ENCODE measurements at places on chromosomes 1 and 21.

- DNase-seq = peak; percentile 88
These were observed at the start of gene ODF2L for GRCh38 chr1:86395751-86396497. Gene ODF2L, minus strand, starts transcription at chr1:86396323. Its CDS starts 9,296 bp downstream, at chr1:86387027.

- no peak for DNase-seq
These were observed 2.2 kb upstream of the ZBTB7B start for GRCh38 chr1:155000411-155000725.

DNA sequence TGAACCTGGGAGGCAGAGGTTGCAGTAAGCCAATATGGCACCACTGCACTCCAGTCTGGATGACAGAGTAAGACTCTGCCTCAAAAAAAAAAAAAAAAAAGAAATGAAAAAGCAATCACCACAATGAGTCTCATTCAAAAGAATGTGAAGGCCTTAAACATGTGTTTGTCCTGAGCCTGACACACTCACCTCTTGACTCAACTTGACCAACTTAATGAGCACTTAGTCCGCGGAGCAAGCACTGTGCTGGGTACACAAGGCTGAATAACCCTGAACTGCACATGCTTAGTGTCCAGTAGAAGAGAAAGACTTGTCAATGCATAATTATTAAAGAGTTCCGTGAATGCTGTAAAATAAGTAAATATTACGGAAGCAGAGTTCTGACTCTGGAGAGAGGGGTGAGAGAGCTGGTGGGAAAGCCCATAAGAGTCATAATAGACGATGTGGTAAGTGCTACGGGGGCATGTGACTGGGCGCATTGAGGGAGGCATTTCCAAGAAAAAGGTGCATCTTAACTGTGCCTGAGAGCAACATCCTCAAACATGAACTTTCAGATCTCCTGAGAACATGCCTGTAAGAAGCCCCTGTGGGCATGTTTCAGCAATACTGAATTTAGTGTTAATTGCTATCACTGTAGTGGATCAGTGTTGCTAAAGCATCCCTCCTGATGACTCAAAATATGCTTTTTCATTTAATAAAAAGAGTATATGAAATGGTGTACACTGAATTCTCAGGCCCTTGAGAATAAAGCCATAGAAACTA lies 27.2 kb downstream of the MCOLN2 start:
- no peak for DNase-seq

GRCh38 chr1:221067721-221068120 lies 188.5 kb downstream of the HLX start:
- DNase-seq = no peak

DNA sequence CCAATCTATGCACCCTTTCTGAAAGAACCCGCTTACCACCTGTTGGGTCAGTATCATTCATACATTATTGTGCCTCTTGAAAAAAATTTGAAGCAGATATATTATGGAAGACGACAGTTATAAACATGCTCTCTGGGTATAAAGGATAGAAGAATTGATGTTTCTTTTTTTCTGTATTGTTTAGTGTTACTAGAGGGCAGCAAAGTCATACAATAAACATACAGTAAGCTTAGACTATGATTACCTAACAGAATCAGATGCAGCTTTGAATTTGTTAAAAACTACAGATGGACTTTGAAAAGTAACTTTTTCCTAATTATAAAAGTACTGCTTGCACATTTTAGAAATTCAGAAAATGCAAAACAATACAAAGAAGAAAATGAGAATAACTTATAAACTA lies 11.1 kb upstream of the PAXBP1 start:
- no peak for DNase-seq

GRCh38 chr1:159853417-159854115 lies 8.9 kb downstream of the VSIG8 start:
- DNase-seq = no peak

DNA sequence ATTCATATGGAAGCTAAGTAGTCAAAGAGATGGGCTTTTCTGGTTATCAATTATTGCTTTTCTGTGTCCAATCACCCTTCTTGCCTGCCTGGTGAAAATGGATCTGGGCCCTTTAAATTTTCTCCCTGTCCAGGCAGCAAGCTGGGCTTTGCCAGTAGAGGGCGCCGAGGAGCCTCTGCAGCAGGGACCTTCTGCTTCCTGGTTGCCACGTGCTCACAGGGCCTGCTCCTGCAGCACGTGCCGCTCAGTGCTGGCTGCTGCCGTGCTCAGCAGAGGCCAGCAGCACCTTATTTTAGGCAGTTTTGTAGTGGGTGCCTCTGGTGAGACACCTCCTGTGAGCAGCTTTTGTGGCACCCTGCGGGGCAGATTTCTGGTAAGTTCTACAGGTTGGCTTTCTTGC lies 4.0 kb downstream of the ACTL8 start:
- DNase-seq = no peak

GRCh38 chr1:119784191-119784781 lies 15.6 kb upstream of the HMGCS2 start:
- no peak for DNase-seq

- DNase-seq = no peak
These were observed 98.6 kb downstream of the SIPA1L2 start for GRCh38 chr1:232531291-232531690.

GRCh38 chr1:24586970-24587820 lies 31.3 kb downstream of the NCMAP start:
- DNase-seq = peak; percentile 42

DNA sequence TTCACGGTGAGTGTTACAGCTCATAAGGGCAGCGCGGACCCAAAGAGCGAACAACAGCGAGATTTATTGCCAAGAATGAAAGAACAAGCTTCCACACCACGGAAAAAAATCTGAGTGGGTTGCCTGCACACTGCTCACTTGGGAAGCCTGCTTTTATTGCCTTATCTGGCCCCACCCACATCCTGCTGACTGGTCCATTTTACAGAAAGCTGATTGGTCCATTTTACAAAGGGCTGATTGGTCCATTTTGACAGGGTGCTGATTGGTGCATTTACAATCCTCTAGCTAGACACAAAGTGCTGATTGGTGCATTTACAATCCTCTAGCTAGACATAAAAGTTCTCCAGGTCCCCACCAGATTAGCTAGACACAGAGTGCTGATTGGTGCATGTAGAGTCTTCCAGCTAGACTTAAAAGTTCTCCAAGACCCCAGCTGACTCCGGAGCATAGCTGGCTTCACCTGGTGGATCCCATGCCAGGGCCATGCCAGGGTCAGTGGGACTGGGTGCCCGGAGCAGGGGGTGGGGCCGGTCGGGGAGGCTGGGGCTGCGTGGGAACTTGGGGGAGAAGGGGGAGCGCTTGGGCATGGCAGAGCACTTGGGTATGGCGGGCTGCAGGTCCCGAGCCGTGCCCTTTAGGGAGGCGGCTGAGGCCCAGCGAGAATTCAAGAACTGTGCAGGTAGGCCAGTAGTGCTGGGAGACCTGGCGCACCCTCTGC lies 75.4 kb upstream of the ATP1A1 start:
- no peak for DNase-seq
